ENCODE measurements at places on chromosomes 11 and 22. TPM values are rescaled to one million over a fixed set of nuclear protein-coding genes. Genes with fewer than 3 reads are reported as not detected.

Gene B3GAT3
- 39.6 TPM for total RNA-seq

Gene SLC22A9
- not detected for total RNA-seq

Gene PNPLA3
- total RNA-seq: 0.80 TPM

Gene ALDH3B1
- total RNA-seq: 12.5 TPM

Gene USP2
- total RNA-seq: 9.7 TPM

Gene BUD13
- total RNA-seq: 14.2 TPM

Gene DDTL
- 1.6 TPM for total RNA-seq

All from renal cortical epithelial cell (primary cell).